ENCODE measurements at places on chromosomes 7 and 10.

- no peak for DNase-seq
These were observed 212.1 kb downstream of the VTI1A start for GRCh38 chr10:112658900-112659638.

DNA sequence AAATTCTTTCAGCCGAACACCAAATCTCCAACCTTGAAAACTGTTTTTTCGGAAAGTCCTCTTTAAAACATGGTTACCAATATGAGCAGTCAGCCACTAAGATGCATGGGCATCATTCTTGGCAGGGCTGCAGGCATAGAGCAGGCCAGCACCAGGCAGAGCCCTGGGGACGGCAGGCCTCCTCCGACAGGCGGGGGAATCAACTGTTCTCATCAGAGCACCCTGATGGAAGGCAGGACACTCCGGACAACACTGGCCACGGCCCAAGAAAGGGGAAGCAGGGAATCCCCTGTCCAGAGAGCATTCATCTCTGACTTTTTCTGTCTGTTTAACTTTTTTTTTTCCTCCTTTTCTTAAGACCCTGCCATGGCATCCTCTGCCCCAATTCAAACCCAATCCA, 1.4 kb upstream of the NOS3 start:
- DNase-seq = no peak

DNA sequence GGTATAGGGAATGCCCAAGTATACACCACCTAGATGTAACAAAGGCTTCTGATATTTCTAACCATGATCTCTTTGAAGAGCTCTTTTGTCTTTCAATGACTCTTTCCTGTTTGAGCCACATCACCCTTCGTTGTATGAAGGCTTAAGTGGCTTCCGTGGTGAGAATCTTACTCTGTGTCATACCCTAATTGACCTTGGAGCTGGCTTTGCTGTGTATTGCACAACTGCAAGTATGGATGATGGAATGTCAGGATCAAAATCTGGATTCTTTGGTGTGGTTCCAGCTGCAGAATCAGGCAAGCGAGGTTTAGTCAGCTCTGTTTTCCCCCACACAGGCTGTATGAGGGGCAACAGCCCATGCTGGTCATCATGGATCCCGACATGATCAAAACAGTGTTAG, 16.0 kb downstream of the CYP3A43 start:
- no peak for DNase-seq

- DNase-seq = no peak
These were observed 52.7 kb downstream of the SCIN start for GRCh38 chr7:12623223-12623622.

- no peak for DNase-seq
These were observed 12.2 kb downstream of the GPR26 start for GRCh38 chr10:123678376-123678775.

DNA sequence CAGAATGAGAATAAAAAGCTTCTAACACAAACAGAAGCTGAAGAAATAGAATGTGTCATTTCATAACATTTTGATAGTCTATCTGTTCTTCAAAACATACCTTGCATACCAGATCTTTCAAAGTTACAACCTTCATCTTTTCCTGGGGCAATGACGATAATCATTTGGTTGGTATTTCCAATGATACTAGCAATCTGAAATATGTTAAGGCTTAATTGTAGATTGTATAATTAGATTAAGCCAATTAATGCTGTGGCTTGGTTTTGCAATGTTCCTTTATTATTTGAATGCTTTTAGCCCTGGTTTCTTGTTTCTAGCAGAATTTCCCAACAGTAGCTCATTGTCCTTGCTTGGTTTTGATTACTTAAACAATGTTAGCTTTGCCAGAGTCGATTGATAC, 84.6 kb downstream of the CABCOCO1 start:
- DNase-seq = no peak
